ENCODE measurements at places on chromosomes 7 and 10.
A peak's percentile ranks its signal among the peaks of the same experiment; 100 is the strongest.

DNA sequence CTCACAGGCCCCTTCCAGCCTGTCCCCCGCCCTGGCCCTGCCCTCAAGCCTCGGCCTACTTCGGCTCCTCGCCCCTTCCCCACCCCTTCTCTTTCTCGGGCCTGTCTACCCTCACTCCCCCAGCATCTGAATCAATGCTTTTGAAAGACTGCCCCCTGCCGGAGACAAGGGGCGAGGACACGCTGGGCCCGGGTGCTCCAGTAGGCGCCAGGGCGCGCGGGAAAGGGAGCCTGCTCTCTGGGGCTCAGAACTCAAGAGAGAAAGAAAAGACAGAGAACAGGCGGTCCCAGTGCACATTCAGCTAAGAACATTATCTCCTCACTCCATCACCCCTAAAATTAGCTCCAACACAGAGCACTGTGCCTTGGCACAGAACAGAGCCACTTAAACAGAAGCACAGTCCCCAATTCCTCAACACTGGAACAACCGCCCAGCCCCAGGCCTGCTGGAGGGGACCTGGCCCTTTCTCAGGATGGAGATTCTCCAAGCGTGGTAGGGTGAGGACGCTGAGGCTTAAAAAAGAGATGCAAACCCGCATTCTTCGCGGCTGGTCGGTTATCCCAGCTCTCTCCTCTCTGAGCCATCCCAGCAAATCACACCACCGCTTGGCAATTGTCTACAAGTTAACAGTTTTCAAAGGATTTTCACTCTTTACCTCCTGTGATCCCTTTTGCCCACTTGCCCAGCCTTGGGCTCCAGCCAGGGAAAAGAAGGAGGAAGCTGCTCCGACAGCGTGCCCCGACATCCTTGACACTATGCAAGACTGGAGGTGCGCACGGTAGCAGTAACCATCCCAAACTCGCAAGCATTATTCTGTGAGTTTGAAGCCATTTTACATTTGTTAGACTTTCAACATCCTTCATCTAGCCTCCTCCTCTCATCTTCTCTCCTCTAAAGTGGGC, 2.1 kb downstream of the GIGYF1 start:
- DNase-seq = peak; percentile 57

DNA sequence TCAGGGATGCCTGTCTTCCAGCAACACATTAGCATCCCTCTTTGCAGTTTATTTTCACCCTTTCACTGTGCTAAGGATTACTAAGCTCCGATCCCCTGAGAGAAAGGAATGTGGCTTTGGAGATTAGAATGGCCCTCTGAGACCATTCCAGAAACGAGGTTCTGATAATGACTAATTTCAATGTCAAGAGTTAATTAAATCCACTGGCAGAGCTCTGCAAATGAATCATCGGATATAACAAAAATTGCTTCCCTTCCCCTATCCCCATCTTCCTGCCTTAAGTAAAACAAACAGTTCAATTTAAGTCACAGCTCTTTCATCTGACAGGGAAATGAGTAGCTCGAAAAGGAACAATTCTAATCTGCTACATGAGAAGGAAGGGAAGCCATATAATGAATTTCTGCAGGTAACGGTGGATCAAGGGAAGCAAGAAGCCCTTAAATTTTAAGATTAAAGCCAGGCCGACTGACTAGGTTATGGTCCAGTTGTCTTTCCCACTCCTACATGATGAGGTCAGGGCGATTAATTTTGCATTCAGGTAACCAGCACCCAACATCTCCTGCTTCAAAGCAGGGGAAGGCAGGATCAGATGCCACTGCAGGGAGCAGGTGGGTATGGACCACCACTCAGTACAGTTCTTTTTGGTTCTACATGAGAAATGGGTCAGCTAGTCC, 50.5 kb downstream of the MALSU1 start:
- DNase-seq = no peak

GRCh38 chr10:13270877-13271551, 28.9 kb downstream of the PHYH start:
- no peak for DNase-seq

GRCh38 chr10:26860102-26860442, 686 bp downstream of the ABI1 start:
- DNase-seq = peak; percentile 11

GRCh38 chr7:147207988-147208387, 1091.4 kb downstream of the CNTNAP2 start:
- DNase-seq = no peak

DNA sequence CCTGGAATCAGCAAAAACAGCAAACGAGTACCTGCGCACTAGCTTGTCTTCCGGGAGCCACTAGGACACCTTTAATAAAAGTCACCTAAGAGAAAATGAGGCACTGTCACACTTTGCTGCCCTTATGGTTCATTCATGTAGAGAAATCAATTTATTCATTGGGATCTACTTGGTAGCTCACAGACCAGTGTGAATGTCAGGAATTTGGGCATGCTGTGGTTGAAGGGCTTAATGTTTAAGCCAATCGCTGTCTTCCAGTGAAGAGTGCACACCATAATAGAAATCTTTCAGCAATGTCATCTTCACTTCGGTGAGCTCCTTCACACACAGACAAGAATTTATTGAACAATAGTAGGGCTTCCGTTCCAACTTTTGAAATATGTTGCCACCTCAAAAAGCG, 65.1 kb downstream of the MARCHF5 start:
- DNase-seq = no peak

DNA sequence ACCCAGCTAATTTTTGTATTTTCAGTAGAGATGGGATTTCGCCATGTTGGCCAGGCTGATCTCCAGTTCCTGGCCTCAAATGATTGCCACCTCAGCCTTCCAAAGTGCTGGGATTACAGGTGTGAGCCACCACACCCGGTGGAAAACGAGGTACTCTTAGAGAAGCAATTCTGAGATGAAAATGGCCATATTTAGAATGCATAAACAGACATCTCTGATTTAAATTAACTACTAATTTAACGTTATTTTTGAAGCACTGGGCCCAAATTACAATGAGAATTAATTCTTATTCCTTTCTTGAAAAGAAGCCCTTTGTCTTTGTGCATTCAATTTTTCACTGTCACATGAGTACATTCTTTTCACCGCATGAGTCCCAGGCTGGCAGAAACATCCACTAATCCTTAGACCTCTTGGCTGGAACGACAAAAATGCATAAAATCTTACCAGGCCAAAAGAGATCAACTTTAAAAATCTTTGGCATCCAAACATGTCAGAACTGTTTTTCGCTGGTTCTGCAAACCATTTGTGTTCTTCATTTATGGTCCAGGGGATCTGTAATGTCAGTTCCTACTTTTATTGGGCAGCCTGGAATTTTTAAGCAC, 60.1 kb upstream of the CAPZA2 start:
- DNase-seq = no peak

GRCh38 chr7:142560166-142560565, 189.1 kb upstream of the PRSS1 start:
- DNase-seq = no peak

- no peak for DNase-seq
Measured at GRCh38 chr10:125123476-125124114, 36.8 kb downstream of the CTBP2 start.

- no peak for DNase-seq
Measured at GRCh38 chr7:140238778-140239652, 62.2 kb upstream of the KDM7A start.

GRCh38 chr7:118298771-118299170, 74.3 kb downstream of the ANKRD7 start:
- DNase-seq = no peak

- DNase-seq = no peak
Measured at GRCh38 chr10:114974625-114975024, 36.6 kb downstream of the TRUB1 start.

GRCh38 chr10:60170250-60170649, 219.4 kb downstream of the ANK3 start:
- DNase-seq = no peak

GRCh38 chr10:21570761-21571521, 36.9 kb downstream of the MLLT10 start:
- no peak for DNase-seq

DNA sequence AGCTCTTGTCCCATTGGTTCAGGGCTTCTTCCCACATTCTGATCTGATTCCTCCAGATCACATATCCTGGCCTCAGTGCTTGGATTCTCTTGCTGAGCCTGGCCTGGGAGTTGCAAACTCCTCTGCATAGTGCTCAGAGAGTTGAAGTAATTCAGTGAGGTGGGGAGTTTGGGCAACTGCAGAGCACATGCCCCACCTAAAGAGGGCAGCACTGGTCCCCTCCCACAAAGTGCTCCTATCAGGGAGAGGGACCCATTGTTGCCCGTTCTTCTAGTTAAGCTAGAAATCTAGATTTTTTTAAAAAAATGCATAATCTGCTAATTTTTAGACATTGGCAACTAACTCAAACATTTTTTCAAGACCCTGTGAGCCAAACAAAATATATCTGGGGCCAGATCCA, 45.1 kb downstream of the CHN2 start:
- DNase-seq = no peak

- no peak for DNase-seq
Measured at GRCh38 chr10:125823663-125824251, 411 bp downstream of the BCCIP start.

DNA sequence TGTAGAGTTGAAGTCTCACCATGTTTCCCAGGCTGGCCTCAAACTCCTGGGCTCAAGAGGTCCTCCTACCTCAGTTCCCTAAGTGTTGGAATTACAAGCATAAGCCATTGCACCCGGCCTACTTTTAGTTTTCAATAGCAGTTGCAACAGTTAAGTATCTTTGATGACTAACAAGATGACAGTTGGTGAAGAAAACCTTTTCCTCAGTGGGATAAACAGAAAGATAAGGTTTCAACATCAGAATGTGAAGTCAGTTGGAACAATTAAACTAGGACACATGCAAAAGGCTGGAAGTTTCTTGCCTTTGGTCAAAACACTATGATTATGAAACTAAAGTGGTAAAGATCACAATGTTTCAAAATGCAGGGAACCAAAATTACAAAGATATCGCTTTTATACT, 169.2 kb downstream of the ZNF438 start:
- DNase-seq = no peak

- no peak for DNase-seq
Measured at GRCh38 chr7:18276380-18276779, 219.2 kb upstream of the HDAC9 start.

DNA sequence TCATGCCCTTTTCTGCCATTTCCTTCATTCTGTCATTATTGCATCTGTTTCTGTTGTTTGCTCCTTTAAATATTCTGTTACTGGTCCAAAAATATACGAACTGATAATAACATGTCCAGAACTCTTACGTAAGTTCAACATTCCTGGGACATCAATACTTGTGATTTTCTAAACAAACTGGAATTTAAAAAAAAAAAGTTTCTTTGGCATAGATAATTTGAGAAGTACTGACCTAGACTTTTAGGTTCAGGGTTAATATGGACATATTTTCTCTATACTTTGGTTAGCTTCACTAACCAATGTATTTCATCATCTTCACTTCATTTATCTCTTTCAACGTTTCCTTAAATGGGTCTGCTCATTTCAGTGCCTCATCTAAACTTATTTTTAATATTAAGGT, 147.3 kb downstream of the JMJD1C start:
- DNase-seq = no peak

GRCh38 chr7:145543242-145543641, 573.4 kb upstream of the CNTNAP2 start:
- DNase-seq = no peak

DNA sequence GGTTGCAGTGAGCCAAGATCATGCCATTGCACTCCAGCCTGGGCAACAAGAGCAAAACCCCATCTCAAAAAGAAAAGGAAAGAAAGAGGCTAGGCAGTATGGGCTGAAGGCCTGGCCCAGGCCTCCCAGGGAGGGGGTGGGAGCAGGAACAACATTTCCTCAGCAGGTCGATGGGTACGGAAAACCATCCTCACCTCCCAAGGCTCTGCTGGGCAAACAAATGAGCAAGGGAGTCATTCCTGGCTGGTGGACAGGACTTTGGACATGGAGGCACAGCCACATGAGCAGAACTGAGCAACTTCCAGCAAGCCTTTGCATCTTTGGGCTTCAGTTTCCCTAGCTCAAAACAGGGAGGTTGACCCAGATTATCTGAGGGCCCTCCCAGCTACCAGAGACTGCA, 13.0 kb downstream of the OGDHL start:
- DNase-seq = no peak

DNA sequence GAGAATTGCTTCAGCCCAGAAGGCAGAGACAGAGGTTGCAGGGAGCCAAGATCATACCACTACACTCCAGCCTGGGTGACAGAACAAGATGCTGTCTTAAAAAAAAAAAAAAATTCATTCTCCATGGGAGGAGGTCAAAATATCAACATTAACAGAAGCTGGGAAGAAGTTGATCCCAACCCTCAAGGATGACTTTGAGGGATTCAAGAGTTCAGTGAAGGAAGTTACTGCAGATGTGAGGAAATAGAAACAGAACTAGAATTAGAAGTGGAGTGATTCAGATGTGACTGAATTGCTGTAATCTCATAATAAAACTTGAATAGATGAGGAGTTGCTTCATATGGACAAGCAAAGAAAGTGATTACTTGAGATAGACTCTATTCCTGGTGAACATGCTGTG, 19.7 kb upstream of the RPEL1 start:
- DNase-seq = no peak

DNA sequence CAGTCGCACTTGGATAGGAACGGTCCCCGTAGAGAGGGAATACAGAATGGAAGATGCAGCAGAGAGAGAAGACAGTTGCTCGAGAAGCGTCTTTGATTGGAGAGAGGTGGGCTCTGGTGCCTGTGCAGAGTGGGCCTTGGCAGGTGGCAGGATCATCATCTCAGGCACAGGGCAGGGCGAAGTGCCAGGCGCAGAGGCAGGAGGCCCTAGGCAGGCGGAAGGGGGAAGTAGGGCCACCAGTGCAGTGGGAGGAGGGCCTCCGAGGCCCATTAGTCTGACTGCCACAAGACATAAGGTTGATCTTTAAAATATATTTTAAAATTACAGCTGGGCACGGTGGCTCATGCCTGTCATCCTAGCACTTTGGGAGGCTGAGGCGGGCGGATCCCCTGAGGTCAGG, 10.1 kb downstream of the CARD11 start:
- no peak for DNase-seq

- DNase-seq = no peak
Measured at GRCh38 chr10:128866551-128866950, 600.5 kb upstream of the MGMT start.

DNA sequence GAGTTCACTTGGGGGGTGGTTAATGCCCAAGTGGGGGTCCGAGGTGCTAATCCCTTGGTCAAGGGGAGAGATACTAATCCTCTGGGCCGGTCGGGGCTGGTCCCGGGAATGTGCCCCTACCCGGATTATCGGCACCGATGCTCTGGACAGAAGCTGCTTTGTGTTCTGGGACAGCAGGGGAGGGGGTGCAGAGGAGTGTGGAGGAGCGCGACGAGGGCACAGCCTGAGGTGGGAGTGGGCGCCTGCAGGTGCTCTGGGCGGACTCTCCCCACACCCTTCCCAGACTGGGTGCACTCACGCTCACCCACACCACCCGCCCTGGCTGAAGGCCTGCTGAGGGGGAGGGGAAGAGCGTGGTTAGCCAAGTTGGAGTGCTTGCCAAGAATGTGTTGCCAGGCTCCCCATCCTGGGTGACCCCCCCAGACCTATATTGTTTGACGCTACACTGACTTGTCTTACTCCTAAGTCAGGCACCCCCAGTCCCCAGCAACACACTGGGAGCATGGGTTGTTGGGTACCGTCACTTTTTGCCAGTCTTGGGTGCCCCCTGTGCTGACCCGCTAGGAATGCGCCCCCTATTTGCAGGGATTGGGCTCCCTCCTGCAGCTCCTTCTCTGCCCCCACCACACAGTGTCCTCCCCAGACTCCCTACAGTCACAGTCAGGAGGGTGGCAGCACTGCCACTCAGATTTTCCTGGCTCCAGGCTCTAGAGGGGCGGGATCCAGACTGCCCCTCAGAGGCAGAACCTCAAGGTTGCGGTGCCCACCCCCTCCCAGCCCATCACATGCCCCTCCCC, 1.2 kb downstream of the SLC4A2 start:
- DNase-seq = no peak

All from stimulated activated CD4-positive, alpha-beta T cell treated with anti-CD3 and anti-CD28 coated beads, TNF-alpha, amount 100 ng/mL, for 1 hour (primary cell).